ENCODE measurements at places on chromosomes 13 and 19. TPM values are rescaled to one million over a fixed set of nuclear protein-coding genes. Genes with fewer than 3 reads are reported as not detected.

Gene SLITRK1
- polyA plus RNA-seq = 0.37 TPM

Gene SULT2A1
- 0.40 TPM for polyA plus RNA-seq

Gene PRTN3
- 0.59 TPM for polyA plus RNA-seq

Gene GNG7
- polyA plus RNA-seq = 7.1 TPM

Gene IZUMO2
- polyA plus RNA-seq = 0.27 TPM

DNA sequence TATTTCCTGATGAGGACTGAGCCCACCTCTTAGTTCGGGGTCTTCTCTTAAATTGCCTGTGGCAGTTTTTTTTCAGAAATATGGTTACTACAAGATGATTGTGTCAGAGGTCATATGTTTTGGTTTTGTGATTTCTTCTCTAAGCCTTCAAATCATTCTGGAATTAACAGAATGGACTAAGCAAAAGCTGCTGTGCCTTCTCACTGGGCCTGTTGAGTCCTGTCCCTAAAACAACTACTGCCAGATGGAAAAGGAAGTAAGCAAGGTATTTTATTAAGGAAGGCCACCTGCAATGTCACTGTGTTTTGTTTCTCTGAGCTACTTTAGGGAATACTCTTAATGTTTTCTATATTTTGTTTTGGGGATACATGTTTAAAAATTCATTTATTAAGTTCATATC is 470.8 kb downstream of the PCDH20 start:
- no peak for DNase-seq

DNA sequence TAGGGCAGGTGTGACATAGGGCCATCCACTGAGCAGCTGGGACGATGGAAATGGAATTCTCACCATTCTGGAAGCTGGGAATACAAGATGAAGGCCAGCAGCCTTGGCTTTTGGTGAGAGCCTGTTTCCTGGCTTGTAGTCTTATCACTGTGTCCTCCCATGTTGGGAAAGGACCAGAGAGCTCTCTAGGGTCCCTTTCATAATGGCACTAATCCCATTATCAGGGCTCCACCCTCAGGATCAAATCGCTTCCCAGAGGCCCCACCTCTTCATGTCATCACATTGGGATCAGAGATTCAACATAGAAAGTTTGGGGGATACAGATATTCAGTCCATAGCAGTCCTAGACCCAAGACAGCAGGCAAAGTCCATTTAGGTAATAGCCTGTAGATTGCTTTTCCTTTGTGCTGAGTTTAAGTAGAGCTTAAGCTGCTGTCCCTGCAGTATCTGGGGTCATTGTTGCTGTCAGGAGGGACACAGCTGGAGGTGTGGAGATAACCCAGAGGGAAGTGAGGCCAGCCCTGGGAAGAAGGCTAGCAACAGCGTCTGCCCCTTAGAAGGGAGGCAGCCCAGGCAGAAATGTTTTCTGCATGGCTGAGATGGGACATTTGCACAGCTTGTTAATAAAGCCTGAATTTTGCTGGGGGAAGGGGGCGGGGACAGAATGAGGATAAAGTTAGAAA is 136.5 kb upstream of the GPR12 start:
- DNase-seq = no peak

DNA sequence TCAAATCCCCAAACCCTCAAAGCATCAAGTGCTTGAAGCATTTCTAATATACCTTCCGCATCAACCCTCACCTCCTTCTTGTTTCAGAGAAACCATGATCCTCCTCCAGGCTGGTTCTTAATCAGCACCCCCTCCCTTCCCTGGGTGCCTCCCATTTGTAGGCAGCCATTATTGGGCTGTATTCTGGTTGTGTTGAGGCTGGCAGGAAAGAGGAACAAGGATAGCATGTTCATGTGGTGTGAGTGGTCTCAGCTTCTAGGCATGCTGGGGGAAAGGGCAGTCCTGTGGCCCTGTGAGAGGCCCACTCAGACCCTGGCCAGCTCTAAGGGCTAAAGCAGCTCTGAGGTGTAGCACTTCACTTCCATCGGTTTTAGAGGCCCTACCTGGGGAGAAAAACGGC is 18.9 kb upstream of the TRIM13 start:
- DNase-seq = no peak

DNA sequence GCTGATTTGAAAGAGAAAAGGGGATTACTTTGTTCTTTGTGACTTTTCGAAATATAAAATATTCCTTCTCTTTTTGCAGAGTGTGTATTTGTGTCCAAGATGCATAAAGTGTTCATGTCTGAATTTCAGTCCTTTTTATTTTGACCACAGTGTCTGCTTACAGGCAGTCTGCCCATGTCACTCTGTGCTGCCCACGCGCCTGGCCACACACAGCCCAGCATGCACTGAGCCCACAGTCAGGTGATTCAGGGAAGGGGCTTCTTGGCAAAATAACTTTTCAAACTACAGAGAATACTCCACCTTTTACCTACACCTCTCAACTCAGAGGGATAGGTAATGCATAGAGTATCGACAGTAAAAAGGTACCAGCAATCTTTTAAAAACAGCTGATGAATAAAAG is 142.5 kb upstream of the TRPC4 start:
- DNase-seq = no peak

GRCh38 chr13:112330479-112331381 is 45.4 kb upstream of the SPACA7 start:
- DNase-seq = no peak

GRCh38 chr13:80585531-80585930 is 244.6 kb upstream of the SPRY2 start:
- no peak for DNase-seq

DNA sequence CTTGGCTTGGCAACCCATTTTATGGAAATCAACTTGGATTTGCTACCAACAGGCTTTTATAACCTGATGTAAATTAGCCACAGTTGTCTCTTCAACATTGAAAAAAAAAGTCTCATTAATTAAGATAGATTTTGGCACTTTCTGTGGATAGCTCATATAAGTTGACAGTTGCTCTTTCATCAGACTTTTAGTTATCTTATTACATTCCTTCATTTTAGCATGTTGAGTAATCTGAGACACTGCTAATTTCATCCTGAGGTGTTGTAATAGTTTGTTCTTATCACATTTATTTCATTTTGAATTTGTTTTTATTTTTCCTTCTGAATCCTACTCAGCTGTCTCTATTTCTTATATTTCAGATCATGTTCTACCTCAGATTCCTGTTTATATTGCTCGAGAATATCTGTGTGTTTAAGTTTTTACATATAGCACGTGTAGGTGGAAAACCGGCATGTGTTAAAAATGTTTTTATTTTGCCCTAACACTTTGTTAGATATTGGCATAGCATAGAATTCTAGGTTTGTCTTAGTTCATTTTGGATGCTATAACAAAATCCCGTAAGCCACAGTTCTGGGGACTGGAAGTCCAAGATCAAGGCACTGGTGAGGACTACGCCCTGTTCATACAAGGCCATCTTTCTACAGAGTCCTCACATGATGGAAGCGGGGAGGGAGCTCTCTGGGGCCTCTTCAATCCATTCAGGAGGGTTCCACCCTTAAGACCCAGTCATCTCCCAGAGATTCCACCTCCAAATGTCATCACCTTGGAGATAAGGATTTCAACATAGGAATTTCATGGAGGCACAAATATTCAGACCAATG is 239.4 kb downstream of the COL4A1 start:
- no peak for DNase-seq

GRCh38 chr13:37344056-37344455 is 238.6 kb upstream of the CSNK1A1L start:
- DNase-seq = no peak

DNA sequence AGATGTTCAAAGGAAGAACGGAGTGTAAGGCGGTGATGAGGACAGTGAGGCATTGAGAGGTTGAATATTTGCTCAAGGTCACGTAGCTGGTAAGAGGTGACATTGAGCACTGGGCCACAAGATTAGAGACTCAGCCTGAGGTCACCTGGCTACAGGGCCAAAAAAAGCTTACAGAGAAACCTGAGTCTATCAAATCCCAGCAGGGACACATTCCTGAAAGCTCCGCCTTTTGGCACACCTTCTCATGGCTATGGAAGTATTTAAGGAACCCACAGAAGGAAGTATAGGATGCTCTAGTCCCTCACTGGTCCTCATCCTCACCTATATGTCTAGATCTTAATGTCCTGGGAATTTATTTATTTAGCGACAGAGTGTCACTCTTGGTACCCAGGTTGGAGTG is 17.4 kb downstream of the ZNF586 start:
- DNase-seq = no peak

DNA sequence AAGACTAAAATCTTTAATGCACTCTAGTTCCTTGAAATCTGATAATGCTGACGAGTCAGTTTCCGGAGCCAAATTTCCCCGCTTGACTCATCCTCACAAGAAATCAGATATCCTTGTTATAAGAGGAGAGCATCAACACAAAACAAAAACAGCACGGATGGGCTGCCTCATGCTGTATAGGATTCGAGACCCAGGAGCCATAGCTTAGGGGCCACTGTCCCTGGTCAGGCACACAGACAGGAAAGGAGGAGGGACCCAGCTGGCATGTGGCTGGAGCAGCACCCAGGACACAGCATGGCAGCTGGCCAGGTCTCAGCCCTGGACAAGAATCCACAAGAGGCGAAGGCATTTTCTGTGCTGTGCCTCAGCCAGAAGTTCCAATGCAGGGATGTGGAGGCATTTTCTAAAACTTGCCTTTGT is 110.2 kb upstream of the SPATA13 start:
- DNase-seq = no peak

GRCh38 chr19:15045506-15045905 is 3.8 kb upstream of the CASP14 start:
- no peak for DNase-seq

DNA sequence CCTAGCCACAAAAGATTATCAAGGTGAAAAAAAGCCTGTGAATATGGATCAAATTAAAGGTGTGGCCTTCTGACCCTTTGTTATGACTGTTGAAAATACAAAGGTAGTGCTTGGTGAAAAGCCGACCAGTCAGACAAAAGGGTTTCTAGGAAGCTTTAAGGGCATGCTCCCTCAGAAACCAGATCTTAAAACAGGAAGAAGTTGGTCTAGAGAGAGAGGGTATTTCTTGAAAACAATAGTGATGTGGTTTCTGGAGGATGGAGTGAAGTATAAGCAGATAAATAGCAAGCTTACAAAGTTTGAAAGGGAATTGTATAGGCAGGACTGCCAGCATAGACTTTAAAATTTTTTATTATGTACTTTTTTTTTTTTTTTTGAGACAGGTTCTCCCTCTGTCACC is 5.0 kb upstream of the EID2 start:
- DNase-seq = no peak

GRCh38 chr13:43301346-43301969 is 278.1 kb downstream of the DNAJC15 start:
- DNase-seq = no peak

GRCh38 chr19:49761625-49762311 is 1.3 kb downstream of the TSKS start:
- no peak for DNase-seq

DNA sequence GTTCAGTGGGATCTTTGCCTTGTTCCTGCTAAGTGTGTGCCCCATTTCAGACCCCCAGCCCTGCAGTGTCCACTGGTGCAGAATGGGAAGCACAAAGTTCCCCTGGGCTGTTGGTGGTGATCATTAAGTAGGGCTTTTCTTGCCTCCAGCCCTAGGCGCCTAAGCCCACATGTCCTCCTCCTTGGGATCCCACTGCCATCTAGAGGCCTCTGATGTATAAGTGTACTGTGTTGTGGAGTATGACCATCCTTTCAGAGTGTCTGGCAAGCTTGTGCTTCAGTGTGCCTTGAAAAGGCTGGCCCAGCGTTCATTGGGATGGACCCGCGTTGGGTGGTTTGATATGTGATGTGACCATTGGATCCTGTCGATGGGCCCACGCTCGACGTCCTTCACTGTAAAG is 71.2 kb downstream of the WASF3 start:
- DNase-seq = no peak

- DNase-seq = no peak
Observed at GRCh38 chr19:42095814-42096230, 19.9 kb downstream of the ZNF574 start.

GRCh38 chr19:45939792-45940514 is 25.4 kb upstream of the NANOS2 start:
- no peak for DNase-seq

DNA sequence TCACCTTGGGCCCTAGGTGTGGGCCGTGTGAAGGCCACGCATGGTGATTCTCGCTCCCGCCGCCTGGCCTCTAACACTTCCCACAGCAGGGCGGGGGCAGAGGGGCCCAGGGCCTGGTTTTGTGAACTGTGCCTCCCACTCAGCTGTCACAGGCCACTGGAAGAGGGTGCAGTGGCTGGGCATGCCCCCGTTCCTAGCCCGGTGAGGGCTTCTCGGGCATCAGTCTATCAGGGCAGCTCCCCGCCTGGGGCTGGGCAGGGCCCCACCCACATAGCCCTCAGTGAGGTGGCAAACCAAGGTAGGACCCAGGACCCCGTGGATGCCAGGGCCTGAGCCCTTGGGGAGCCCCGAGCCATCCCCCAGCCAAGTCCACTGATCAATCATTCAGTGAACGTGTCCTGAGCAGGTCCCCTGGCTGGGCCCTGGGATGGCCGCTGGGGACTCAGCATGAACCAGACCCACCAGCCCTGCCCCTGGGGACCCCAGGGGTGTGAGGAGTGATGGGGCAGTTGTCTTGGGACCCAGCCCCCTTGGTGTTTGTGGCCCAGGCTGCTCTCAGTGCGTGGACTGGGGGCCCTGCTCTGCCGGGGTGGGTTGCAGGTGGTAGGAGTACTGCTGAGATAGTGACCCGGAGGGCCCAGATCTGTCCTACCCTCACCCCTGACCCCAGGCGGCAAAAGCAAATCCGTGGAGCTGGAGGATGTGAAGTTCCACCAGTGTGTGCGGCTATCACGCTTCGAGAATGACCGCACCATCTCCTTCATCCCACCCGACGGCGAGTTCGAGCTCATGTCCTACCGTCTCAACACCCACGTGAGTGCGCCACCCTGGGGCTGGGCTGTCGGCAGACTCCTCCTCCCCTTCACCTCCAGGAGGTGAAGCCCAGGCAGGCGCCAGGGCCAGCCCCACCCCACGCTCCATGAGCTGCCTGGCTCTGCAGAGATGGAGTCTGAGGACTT is 29.4 kb downstream of the AP1M1 start:
- DNase-seq = no peak

- DNase-seq = no peak
Observed at GRCh38 chr13:114279146-114279545, 2.3 kb upstream of the UPF3A start.

GRCh38 chr13:74250738-74251190 is 116.6 kb upstream of the KLF12 start:
- DNase-seq = no peak

GRCh38 chr13:26954976-26955375 is 194.4 kb upstream of the GPR12 start:
- DNase-seq = no peak
